ENCODE measurements at places on chromosomes 3 and 15.

DNA sequence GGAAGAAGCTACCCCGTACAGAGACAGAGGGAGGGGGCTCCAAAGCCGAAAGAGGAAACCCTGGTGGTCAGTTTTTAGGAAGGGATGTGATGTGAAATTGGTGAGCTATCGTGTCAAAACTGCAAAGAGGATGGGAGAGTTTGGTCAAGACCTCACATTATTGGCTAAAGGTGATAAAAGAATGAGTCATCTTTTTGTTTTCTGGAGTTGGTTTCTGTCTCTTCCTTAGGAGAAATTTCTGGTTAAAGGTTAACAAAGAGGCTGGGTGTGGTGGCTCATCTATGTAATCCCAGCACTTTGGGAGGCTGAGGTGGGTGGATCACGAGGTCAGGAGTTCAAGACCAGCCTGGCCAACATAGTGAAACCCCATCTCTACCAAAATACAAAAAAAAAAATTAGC lies 217.8 kb upstream of the CBLB start:
- no peak for DNase-seq

DNA sequence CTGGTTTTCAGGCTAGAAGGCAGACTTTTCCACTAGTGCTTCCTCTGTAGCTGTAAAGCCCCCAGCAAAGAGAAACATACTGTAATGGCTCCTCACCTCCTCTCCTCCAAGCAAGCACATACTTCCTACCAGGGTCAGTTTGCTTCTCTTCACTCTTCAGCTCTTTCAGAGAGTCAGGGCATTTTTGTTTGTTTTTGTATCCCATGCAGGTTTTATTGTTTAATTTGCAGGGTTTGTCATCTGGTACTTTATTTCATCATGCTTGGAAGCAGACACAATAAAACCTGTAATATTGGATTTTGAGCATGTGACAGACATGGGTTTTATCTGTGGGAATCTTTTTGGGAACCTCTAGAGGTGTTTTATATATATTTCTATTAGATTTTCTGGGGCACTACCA lies 753.3 kb upstream of the ROBO1 start:
- DNase-seq: no peak

- DNase-seq: no peak
Observed at GRCh38 chr15:75731248-75732151, 18.9 kb upstream of the CSPG4 start.

GRCh38 chr3:174986685-174987084 lies 127.6 kb downstream of the NAALADL2 start:
- no peak for DNase-seq

DNA sequence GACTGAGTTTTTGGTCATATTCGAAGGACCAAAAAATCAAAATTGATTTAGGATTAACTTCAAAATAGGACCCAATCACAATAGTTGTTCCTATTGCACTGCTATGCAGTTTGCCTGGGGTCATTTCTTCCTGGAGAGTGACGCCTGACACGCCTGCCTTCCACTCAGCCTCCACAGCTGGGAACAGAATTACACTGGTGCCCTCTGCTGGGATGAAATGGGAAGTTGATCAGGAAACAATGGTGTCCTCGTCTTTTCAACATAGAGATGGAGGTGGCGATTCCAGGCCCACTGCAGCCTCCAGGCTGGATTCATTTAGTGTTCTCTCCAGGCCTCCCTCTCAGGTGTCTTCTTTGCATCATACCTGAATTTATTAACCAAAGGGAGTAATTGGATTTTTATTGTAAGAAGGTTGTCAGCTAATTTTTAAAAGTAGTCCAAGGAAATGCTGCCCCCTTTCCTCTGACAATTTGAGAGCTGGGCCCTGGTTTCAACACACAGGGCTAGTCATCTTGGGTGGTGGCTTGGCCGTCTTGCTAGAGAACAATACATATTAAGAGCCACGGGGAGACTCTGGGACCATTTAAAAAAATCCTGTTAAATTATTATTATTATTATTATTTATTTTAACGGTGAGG lies 69.7 kb downstream of the GAP43 start:
- peak; percentile 23 for DNase-seq

DNA sequence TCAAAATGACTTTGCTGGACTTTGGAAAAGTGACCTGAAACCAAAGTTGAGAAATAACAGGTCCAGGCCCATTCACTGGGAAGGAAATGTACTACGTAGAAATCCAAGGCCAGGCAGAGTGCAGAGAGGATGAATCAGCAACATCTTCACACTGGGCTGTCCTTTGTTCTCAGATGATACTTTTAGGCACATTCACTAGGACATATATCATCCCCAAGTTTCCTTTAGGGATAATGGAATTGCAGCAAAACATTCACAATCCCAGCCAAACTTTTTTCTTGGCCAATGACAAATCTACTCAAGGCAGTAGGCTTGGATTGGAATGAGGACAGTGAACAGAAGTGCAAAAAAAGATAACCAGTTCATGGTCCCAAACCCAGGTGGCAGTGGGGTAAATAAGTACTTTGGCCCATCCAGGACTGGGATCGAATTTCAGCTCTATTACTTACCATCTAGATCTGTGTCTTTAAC lies 75.1 kb downstream of the CLDN11 start:
- DNase-seq: no peak

DNA sequence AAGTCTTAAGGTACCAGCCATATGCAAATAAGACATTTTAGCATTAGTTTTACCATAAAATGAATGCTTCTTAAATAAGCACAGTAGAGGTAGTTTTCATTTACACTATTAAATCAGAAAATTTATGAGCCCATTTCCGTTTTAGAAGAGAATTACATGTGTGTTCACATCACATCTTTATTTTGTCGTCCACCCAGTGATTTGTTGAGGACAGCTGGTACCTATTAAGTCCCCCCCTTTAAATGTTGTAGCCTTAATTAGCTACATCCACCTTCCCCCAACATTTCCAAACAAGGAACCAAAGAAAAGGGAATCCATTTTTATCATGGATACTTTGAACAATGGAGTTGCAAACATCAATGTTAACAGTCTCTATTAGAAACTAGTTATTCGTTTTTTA lies 6.8 kb downstream of the IL17RD start:
- DNase-seq: no peak

DNA sequence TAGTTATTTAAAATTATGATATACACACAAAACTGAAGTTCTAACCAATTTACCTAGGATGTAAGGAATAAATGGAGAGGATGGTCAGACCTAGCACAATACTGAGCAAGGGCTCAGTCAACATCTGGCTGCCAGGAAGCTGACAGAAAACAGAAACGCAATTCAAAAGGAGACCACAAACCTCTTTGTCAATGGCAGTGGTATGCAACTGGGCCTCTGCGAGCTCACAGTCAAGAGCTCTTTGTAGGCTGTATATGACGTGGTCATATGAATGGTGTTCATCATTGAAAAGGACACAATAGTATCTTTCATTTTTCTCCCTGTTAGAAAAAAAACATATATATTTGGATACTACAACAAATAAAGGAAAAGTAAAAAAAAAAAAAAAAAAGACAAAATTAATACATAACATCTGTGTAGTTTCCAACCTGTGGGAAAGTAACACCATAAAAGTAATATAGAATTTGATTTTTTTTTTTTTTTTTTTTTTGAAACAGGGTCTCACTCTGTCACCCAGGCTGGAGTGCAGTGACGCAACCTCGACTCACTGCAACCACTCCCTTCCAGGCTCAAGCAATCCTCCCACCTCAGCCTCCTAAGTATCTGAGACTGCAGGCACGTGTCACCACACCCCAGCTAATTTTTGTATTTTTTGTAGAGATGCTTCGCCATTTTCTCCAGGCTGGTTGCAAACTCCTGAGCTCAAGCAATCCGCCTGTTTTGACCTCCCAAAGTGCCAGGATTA lies 37.9 kb downstream of the UBR1 start:
- DNase-seq: no peak

GRCh38 chr15:44670087-44670950 lies 6.9 kb upstream of the SPG11 start:
- DNase-seq: no peak

- DNase-seq: no peak
Observed at GRCh38 chr3:131033480-131034080, 6.9 kb downstream of the NEK11 start.

DNA sequence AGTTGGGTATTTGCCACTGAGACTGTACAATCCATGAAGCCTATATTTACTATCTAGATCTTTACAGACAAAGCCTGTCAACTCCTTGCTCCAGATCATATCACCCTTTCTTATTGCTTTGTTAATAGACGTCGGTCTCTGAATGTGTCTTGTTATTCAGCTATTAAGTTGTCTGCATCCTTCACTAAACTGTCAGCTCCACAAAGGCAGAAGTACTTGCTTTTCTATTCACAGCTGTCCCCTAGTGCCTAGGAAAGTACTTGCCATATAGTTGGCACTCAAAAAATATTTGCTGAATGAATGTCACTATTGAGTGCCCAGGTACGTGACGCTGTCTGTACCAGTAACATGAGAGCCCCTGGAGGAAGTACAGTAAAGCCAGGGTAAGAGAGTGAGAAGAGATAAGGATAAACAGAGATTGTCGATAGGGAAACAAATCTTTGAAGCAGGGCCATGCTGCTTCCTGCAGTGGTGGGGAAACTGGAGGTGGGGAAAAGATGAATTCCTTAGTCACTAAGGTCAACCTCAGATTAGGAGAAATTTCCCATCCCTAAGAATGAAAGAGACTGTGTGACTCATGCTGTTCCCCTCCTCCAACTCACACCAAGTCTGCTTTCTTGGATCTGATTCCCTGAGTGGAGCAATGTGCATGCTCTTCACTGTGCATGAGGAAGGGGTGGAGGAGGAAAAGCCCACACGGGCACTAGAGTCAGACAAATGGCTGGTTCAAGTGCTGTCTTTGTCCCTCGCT lies 36.3 kb downstream of the PRICKLE2 start:
- DNase-seq: no peak

DNA sequence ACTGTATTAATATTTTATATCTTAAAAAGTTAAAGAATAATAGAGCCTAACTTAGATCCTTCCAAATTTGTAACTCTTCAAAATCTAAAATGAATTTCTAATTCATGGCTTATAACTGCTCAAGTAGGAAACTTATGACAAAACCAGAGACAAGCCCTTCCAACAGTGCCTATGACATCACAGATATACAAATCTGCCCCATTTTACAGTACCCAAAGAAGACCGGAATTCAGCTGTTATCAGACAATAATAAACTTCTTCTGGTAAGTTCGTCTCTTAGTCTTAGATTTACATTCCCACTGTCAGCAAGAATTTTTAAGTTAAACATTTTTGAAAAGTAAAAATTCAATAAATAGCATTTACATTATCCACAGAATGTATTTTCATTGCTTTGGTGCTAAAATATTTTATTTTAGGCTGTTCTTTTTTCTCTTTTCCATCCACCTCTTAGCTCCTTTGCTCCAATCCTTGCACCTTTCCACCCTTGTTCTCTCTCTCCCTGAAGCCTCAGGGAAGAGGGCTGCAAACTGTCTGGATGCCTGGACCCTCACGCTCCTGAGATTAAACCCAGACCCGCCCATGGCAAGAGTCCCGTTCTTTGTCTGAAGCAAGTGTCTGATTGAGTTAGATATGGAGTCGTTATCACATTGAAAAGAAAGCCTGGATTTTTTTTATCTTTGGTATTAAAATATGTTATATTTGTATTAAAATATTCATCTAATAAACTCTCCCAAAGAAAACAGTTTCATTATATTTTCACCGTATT lies 312.7 kb downstream of the ZBTB20 start:
- DNase-seq: no peak

DNA sequence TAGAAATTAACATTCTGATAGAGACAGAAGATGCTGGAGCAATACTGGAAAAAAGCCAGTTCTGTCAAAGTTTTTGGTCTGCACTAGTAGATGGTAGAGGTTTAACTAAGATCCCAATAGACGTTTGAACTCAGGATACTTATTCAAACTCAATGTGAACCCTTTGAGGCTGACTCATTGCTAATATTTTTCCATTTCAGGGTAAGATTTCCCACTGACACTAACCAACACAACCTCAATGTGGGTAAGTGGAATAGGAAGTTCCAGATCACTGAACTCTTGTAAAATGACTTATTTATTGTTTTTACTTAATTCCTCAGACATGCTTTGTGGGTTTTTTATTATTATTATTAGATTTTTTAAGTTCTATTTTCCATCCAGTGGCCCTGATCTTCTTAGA lies 1024.8 kb downstream of the EPHA3 start:
- no peak for DNase-seq

DNA sequence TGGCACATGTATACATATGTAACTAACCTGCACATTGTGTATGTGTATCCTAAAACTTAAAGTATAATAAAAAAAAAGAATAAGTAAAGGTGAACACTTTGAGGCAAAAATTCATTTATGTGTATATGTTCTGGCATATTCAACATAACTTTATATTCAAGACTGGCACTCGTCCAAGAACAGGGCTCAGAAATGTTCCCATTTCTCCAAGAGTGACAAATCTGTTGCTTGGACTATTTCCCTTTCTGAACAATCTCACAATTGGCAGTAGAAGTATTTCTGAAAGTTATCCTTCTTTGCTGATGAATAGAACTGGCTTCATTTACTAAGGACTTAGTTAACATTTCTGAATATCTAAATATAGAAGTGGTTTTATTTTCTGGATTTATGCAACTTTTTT lies 212.8 kb downstream of the ADAMTSL3 start:
- no peak for DNase-seq

- DNase-seq: peak; percentile 10
Observed at GRCh38 chr3:197750858-197751737, 1.4 kb downstream of the FYTTD1 start.

- no peak for DNase-seq
Observed at GRCh38 chr3:195062866-195063540, 208.0 kb downstream of the XXYLT1 start.

GRCh38 chr3:10391391-10391790 lies 70.5 kb upstream of the SEC13 start:
- no peak for DNase-seq

GRCh38 chr3:126867863-126868200 lies 115.1 kb upstream of the PLXNA1 start:
- DNase-seq: no peak

DNA sequence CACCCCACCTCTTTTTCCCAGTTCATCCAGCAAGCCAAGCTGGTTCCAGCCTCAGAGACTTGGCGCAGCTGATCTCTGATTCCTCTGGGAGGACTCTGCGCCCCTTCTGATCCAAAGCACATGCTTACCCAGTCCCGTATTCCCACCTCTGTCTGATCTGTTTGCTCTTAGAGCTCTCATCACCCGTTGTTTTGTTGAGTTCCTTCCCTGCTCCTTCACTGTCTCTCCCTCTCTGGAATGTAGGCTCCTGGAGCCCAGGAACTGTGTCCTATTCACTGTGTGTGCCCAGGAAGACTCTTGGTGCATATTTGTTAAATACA lies 1.3 kb upstream of the ZXDC start:
- DNase-seq: no peak

- DNase-seq: no peak
Observed at GRCh38 chr3:53182764-53183355, 21.9 kb downstream of the PRKCD start.

- DNase-seq: no peak
Observed at GRCh38 chr3:65401359-65402305, 637.1 kb downstream of the MAGI1 start.

GRCh38 chr3:12393894-12394293 lies 90.4 kb upstream of the TSEN2 start:
- no peak for DNase-seq

GRCh38 chr3:52574056-52574965 lies 37.9 kb downstream of the UQCC5 start:
- no peak for DNase-seq
